Stimulated activated CD4-positive, alpha-beta T cell treated with anti-CD3 and anti-CD28 coated beads, Interleukin-15, amount 100 ng/mL, for 1 hour (primary cell): ENCODE measurements at places on chromosomes 16 and 17.

GRCh38 chr17:44530896-44531418 lies 26.3 kb upstream of the FZD2 start:
- no peak for DNase-seq

DNA sequence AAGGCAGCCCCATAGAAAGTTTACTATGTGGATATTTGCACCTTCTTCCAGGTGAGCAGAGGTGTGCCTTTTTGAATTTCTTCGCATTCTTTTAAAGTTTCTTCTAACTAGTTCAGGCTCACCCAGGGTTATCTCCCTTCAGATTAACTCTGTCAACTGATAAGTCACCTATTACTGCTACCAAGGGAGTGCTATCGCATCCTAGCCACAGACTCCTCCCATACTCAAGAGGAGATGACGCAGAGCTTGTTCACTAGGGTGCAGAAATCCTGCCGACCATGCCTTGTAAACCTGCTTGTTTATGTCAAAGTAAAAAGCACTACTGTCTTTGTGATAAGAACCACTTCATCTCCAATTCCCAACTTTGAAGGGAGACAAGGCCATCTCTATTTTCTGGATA lies 390.1 kb downstream of the RBFOX1 start:
- no peak for DNase-seq

GRCh38 chr17:69869667-69870066 lies 205.4 kb upstream of the KCNJ16 start:
- no peak for DNase-seq

- no peak for DNase-seq
Measured at GRCh38 chr16:85316321-85316919, 204.1 kb upstream of the CIBAR2 start.

- no peak for DNase-seq
Measured at GRCh38 chr17:9434642-9435057, 141.0 kb downstream of the STX8 start.

DNA sequence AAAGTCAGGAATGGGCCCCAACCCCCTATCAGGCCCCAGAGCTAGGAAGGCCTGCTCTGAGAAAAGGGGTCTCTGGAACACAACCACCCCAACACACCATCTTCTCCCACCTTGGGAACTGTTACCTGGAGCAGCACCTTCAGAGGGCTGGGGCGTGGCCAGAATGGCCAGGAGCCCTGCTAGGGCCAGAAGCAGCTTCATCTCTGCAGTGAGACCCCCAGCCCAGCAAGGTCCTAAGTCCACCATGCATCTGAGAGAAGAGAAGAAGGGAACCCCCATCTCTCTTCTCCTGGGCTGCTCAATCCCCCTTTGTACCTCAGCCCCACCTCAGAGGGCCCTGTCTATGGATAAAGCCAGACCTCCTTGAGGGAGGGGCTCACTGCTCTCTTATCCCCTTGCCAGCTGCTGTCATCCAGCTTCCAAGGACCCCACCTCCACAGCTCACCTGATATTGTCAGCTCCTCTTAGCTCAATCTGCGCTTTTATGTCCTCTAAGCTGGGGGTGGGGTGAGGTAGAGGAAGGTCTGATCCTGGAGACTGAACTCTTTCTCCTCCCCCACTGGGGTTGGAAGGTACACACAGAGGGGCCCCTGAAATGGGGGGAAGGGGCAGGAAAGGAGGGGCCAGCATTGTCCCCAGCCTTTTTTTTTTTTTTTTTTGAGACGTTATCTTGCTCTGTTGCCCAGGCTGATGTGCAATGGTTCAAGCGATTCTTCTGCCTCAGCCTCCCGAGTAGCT lies at the start of gene MPO:
TSS of gene MPO (minus strand) at position 456 of the 738 bp plus-strand sequence. CDS start at position 279, 177 bp downstream.
- DNase-seq: no peak
